ENCODE measurements at places on chromosomes 2 and 18. TPM values are rescaled to one million over a fixed set of nuclear protein-coding genes. Genes with fewer than 3 reads are reported as not detected.

DNA sequence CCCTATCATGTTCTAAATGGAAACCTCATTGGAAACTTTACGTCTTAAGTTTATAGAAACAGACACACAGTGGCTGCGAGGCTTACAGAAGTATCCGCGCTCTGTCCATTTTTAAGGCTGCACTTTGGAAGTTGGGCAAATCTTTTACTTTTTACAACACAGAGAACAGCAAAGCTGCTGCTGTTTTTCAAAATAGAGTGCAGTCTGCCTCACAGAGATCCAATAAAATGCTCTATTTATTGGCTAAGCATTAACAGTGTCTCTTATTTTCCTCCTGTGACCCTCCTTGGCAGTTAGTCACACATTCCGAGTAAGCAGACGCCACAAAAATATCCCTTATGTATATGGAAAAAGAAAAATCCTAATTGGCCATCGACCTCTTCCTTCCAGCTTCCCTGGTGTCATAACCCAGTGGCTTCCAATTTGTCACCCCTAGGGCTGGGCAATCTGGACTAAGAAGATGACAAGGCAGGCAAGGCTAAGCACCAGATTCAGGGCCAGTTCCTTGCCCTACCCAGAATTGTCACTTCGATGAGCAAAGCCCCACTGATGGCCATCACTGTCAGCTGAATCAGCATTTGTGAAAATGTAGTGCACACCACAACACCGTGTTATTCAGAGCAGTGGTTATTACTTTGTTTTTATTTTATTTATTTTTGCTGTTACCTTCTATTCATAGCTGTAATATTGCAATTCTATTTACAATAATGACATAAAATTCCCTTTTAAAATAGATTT, 47.7 kb upstream of the MEIS1 start:
- DNase-seq: no peak

- no peak for DNase-seq
Measured at GRCh38 chr2:136891100-136891499, 125.8 kb downstream of the THSD7B start.

- no peak for DNase-seq
Measured at GRCh38 chr2:127199223-127199622, 20.9 kb downstream of the CYP27C1 start.

GRCh38 chr2:221568299-221568698, 3.8 kb downstream of the EPHA4 start:
- no peak for DNase-seq

The EVX2 gene
- total RNA-seq: not detected

The WDR43 gene
- 16.0 TPM for total RNA-seq

The LDAH gene
- 5.0 TPM for total RNA-seq
